Ovary (tissue), 10 donors: ENCODE measurements at places on chromosomes 2 and 18. TPM values are rescaled to one million over a fixed set of nuclear protein-coding genes. Genes with fewer than 3 reads are reported as not detected.

GRCh38 chr2:17146358-17146757, 371.9 kb downstream of the RAD51AP2 start:
- no peak for DNase-seq

DNA sequence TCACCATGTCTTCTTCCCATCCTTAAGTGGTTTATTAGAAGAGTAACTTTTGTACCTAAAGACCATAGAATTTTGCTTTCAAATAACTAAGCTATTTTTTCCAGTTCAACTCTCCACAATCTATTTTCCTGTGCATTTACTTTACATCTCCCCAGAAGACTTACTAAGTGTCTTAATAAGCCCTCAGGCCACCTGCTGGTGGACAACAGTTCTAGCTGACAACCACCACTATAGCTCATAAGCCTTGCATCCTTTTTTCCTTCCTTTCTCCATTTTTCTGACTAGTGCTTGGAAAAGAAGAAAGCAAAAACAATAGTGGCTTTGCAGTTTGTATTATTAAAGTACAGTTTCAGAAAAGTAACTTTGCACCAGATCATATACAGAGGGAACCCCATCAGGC, 149.5 kb upstream of the TMEM200C start:
- DNase-seq = no peak

DNA sequence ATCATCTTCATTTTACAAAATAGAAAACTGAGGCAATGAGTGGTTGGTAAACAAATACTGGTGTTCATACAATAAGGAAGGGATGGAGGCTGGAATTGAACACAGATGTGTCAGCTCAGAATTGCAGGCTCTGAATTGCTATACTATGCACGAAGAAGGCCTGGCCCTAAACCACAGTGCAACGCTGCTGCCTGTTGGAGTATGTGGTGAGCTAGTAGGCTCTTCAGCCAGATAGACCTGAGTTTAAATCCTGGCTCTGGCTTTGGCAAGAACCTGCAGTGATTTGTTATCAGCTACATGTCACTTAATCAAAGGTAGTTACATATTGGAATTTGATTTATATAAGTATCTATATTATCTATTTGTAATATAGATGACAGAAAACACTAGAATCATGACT, 1602.4 kb upstream of the CELF4 start:
- DNase-seq = no peak

DNA sequence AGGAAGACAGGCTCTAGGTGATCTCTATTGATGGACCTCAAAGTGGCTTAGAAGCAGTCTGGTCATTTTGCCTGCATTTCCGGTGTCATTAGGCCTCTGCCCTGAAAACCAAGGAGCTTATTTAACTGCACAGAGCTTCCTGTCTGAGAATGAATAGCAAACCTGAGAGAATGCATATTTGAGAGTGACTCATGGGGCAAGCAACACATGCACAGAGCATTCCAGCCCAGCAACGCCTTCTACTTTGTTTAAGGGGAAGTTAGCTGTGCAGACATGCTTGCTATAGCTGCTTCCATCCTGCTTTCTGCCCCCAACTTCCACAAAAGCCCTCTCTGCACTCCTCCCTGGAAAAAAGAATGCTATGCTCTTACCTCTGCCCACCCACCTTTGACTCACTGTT, 232.8 kb downstream of the GRB14 start:
- DNase-seq = no peak

GRCh38 chr2:205660521-205661124, 21.7 kb upstream of the NRP2 start:
- no peak for DNase-seq

DNA sequence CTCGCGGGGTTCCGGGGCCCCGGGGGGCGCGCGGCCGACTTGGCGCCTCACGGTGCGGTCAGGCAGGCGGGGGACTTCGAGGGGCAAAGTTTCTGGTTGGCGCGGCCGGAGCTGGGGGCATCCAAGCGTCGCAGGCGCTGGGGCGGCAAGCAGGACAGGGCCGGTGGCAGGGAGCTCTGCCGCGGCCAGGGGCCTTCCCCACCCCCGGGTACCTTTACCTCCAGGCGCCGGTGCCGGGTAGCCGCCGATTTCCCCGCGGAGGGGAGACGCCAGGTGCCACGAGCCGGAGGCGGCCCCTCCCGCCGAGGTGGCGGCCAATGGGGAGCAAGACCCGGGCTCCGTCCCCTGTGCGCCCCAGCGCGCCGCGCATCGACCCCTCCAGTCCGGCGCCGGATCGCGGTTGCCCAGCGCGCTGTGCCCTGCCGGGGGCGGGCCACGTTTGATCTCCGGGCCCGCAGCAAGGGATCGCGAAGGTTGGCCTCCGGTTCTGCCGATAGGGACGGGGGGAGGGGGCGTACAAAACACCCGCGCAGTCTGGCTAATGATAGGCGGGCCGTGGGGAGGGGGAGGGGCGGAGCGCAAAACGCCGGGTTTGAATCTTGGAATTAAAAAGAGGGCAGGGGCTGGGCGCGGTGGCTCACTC, at the start of gene ST8SIA5:
Gene ST8SIA5, minus strand, starts transcription at position 495 of the 643 bp plus-strand sequence. CDS start 545 bp downstream, outside the sequence.
- DNase-seq = no peak

GRCh38 chr2:28909655-28910353, 15.3 kb downstream of the WDR43 start:
- DNase-seq = no peak

GRCh38 chr2:23944976-23945375, 4.7 kb downstream of the UBXN2A start:
- DNase-seq = no peak

DNA sequence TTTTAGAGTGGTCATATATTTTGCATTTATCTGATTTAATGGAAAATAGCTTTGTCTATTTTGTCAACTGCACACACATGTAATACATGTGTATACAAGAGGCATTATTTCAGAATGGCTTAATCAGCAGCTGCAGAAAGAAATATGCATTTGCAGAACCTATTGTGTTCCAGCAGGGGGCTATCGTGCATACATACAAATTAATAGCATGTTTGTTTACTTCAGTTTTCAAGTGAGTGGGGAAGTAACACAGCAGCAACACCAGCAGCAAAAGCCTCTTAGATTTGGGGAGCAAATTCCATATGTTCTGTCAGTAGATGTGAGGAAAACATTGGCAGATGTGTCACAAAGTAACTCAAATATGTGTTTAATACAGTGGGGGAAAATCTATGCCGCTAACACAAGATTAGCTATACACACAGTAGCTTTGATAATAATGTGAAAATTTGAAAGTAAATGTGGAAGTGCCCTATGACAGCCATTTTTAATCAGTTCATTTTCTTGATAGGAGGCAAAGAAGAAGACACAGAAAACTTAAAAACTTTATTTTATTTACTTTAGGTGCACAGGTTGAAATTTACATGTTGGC, 218.1 kb downstream of the WDR7 start:
- no peak for DNase-seq

GRCh38 chr18:31451625-31452024, 4.1 kb downstream of the DSG3 start:
- DNase-seq = no peak

DNA sequence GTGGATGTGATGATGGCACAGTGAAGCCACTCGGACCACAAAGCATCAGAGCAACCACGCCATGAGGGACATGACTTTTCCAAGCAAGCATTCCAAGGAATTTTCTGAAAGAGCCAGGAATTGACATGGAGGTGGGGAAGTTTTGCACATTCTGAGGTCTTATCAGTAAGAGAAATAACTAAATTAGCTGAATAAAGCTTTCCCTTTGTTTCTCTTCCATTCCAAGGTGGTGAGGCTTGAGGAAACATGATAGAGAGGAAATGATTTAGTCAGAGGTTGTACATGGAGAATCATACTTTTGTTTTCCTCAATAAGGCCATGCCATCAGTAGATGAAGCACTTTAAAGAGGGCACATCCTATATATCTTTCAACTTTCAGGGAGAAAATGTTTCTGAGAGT, 115.7 kb upstream of the MMADHC start:
- no peak for DNase-seq

DNA sequence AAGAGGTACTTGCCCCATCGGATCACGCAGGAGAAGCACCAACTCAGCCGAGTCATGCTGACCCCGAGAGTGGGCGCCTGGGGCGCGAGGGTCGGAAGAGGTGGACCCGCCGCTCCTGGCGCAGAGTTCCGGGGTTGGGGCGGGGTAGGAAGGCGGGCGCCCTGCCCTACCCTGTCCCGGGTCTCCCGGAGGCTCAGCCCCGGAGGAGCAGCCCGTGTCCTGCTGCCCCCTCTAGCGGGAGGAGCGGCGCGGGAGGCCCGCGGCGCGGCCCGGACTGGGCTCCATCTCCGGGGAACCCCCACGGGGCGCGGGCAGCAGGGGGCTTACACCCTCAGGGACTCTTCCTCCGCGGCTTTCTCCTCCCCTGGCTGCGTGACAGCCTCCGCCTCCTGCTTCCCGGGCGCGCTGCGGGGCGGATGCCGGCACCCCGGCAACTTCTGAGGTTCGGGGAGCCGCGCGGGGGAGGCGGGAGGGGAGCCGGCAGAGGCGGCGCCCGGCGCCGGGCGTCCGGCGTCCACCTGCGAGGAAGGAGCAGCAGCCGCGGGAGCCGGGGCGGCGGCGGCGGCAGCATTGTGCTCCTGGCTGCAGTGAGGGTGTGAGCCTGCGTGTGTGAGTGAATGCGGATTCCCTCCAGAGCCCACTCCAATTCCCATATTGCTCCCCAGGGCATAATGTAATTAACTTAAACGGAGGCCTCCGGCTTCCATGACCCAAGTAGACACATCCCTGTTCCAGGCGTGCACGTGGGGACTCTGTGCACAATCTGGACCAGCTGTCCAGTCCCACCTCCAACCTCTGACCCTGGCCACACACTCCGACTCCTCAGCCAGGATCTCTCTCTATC, 7.6 kb upstream of the TNS1 start:
- peak; percentile 83 for DNase-seq

- no peak for DNase-seq
Measured at GRCh38 chr2:33433279-33434235, 42.9 kb upstream of the RASGRP3 start.

DNA sequence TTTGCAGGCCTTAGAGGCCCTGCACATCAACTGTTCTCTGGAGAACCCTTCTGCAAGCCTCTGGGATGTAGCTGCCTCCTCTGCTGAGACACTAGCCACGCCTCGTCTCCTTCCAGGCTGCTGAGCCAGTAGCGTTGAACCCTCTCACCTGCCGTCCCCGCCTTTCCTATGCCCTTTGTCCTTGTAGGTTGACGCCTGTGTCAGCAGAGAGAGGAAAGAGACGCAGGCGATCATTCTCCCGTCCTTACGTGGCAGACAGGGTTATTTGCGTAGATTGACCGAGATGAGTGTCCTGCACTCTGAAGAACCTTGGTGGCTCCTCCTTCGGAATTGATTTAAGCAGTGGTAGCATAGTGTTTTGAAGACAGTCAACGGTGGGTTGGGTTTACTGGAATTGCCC, 27.8 kb downstream of the ID2 start:
- DNase-seq = no peak

DNA sequence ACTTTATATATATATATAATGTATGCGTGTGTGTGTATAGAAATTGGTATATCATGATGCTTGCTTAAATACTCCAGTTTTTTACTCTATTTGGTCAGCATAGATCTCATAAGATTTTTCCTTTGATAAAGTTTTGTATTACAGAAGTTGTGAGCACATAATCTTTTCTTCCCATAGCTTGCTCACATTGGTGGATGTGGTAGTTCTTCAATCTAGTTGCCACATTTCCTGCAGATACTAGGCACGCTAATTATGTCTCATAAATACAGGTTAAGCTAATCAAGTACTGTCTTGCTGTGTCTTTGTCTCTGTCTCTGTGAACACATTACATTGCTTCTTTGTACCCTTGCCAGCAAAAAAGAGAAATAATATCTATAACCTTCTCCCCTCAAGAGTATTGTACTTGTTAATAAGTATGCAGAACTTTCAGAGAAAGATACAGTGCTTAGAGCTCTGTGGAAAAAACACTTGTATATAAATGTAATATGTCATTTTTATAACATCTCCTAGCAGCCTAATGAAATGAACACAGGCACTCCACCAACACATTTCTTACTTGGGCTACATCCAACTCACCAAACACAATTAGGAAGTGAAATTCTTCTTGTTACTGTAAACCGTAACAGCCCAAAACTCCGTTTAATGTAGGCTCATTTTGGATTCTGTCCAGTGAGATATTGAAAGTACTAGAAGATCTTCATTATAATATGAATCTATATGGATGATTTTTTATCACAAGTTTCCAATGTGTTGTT, 306.7 kb upstream of the SLC8A1 start:
- no peak for DNase-seq

DNA sequence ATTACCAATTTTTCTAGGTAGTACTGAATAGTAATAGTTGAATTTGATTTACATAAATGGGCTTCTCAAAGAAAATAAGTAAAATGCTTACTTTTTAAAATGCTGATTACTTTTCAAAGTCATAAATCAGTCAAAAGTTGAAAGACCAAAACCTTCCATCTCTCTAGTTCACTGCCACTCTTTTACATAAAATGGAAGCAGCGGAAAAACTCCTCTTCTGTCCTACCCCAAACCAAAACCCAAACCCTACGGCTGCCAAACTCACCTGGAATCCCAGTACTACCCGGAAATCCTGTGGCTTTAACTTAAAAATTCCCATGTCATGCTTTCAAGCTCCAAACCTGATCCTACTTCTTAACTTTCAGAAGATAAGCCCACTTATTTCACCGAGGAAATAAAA, 81.2 kb upstream of the MAPRE2 start:
- DNase-seq = no peak

The MYO3B gene
- not detected for polyA plus RNA-seq

The KCNK3 gene
- 0.76 TPM for polyA plus RNA-seq

The NYAP2 gene
- polyA plus RNA-seq = 0.10 TPM

The SIX3 gene
- polyA plus RNA-seq = not detected

The KCNIP3 gene
- 9.7 TPM for polyA plus RNA-seq

The MARS2 gene
- polyA plus RNA-seq = 1.8 TPM

The CCDC178 gene
- 11.8 TPM for polyA plus RNA-seq

The MOCOS gene
- polyA plus RNA-seq = 7.7 TPM

The GULP1 gene
- 24.5 TPM for polyA plus RNA-seq

The RIOK3 gene
- 48.3 TPM for polyA plus RNA-seq

The TAF4B gene
- 5.0 TPM for polyA plus RNA-seq

The DSG4 gene
- polyA plus RNA-seq = not detected

The TGFBRAP1 gene
- 10.4 TPM for polyA plus RNA-seq

The ELP2 gene
- polyA plus RNA-seq = 70.9 TPM
